ENCODE measurements at places on chromosomes 6 and 20.

- DNase-seq, result no peak
Observed at GRCh38 chr6:131139599-131139998, 4.3 kb downstream of the AKAP7 start.

DNA sequence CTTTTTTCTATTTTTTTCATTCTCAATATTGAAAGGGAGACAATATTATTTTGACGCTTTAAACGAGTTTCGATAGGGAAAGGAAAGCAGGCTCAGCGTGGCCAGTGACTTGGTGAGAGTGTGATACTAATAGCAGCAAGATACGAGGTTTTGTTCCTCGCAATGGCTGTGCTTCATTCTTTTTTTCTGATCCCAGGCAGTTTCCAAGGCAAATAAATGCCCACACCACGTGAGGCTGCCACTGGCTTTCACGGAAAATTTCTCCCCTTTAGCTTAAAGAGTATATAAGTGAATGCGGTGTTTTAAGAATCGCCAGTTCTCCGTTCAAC, 196.4 kb upstream of the ZNF184 start:
- no peak for DNase-seq

GRCh38 chr6:96059586-96059985, 43.8 kb downstream of the FUT9 start:
- no peak for DNase-seq

- no peak for DNase-seq
Observed at GRCh38 chr6:31952890-31953289, 5.9 kb downstream of the NELFE start.

DNA sequence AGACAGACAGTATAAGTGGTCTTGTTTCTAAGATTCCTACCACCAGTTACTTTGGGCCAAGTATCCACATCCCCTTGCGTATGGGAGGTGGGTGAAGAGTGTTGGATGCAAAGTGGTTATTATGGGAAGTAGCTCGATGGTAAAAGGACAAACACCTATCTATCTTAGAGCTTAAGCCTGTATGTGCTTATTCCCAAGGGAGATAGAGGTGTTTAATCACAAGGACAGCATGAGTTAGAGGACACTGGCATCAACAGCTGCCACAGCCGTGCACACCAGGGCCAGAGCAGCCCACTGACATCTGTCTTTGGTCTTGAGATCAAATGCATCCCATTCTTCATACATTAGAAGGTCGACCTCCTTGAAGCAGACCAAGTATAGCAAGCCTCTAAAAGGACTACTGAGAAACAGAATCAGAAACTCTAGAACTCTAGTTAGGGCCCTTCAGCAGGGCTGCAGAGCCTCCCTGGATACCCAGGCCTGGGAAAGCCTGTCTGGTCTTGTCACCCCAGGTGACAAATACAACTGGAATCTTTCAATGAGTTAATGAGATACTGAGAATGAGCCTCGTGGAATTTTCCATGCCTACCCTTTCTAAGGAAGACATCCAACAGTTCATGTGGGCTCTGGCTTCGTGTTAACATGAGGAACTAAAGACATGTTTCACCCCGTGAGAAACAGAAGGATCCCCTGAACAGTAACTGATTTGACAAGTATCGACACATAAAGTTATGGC, 28.7 kb downstream of the TXNDC5 start:
- no peak for DNase-seq
